ENCODE measurements at places on chromosomes 11 and 22.

DNA sequence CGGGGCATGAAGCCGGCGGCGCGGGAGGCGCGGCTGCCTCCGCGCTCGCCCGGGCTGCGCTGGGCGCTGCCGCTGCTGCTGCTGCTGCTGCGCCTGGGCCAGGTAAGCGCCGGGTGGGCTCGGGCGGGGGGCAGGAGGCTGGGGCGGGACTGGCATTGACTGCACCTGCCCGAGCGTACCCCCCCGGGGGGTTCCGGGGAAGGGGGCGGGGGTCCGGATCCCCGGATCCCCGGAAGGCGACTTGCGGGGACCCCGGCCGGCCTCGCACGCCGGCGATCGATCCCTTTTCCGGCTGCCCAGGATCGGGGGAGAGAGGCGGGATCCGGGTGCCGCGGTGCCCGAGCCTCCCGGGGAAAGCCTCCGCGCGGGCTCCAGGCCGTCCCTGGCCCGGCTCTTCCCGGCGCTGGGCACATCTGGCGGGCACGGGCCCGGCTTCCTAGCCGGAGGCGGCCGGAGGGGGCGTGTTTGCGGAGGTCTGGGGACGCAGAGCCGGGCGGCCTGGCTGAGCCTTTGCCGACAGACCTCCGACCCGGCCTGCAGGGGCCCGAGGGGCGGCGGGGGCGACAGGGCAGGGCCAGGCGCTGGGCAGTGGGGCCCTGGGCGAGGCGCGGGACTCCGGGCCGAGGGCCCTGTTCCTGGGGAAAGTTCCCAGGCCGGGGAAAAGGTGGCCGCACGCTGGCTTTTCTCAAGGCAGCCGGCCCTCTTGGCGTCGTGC is 705 bp downstream of the PTPRJ start:
- peak; percentile 66 for DNase-seq

DNA sequence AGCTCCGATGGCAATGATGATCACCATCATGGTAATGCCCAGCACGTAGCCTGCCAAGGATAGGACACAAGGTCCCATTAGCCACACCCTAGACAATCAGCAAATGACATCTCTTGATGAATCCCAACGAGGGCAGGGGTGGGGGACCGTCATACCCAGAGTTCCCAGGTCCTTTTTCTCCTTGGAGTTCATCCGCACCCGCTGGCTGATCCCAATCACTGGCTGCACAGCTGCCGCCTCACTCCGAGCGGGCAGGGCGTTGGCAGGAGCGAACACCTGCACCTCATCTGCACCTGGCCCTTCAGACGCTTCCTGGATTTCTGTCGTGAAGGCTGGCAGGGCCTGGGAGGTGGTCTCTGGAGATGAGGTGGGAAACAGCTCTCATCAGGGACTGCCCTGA is 2.9 kb downstream of the PIK3IP1 start:
- DNase-seq: no peak

DNA sequence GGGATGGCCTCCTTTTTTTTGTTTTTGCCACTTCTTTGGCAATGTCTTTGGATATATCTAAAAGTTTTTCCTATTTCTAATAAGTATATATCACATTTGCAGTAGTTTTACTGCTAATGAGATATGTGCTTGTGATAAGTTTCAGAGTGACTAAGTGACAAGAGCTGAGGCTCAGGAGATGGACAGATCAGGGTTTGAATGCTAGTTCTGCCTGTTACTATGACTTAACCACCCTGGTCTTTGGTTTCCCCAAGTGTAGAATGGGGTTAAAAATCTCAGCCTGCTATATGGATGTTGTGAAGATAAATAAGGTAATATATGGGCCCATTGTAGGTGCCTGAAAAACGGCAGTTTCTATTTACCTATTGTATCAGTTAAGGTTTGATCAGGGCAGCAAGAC is 9.1 kb upstream of the MICAL2 start:
- no peak for DNase-seq

GRCh38 chr11:125625225-125625629 is 264 bp downstream of the CHEK1 start:
- peak; percentile 78 for DNase-seq

GRCh38 chr11:133966172-133966651 is 9.4 kb upstream of the IGSF9B start:
- DNase-seq: no peak

DNA sequence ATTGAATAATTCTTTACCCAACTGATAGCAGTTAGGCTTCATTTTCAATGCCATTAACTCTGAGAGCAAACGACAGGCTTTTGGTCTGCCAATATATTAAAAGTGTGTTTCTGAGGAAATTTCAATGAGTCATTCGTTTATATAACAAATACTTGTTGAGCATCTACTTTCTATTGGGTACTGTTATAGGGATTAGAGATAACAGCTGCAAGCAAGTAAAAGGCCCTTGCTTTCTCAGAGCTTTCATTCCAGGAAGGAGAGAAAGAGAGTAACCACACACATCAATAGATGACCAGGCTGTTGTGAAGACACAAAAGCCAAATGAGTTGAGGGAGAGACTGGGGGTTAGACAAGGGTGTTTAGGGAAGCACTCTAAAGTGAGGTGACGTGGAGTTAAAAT is 35.7 kb downstream of the CD44 start:
- DNase-seq: no peak

DNA sequence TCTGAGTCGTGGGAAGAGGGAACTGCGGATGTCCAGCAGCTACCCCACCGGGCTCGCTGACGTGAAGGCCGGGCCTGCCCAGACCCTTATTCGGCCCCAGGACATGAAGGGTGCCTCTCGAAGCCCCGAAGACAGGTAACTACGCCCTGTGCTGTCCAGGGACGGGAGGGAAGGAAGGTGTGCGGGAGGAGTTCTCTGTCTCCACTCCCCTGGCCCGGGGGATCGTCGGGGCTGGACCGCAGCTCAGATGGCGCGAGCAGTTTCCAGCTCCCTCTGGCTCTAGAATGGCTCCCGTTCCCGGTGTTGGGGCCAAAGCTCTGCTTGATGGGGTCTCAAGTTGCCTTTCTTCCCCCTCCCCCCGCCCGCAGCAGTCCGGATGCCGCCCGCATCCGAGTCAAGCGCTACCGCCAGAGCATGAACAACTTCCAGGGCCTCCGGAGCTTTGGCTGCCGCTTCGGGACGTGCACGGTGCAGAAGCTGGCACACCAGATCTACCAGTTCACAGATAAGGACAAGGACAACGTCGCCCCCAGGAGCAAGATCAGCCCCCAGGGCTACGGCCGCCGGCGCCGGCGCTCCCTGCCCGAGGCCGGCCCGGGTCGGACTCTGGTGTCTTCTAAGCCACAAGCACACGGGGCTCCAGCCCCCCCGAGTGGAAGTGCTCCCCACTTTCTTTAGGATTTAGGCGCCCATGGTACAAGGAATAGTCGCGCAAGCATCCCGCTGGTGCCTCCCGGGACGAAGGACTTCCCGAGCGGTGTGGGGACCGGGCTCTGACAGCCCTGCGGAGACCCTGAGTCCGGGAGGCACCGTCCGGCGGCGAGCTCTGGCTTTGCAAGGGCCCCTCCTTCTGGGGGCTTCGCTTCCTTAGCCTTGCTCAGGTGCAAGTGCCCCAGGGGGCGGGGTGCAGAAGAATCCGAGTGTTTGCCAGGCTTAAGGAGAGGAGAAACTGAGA is 1.4 kb downstream of the ADM start:
- peak; percentile 50 for DNase-seq

GRCh38 chr11:130003717-130004001 is 1.0 kb upstream of the PRDM10 start:
- no peak for DNase-seq

DNA sequence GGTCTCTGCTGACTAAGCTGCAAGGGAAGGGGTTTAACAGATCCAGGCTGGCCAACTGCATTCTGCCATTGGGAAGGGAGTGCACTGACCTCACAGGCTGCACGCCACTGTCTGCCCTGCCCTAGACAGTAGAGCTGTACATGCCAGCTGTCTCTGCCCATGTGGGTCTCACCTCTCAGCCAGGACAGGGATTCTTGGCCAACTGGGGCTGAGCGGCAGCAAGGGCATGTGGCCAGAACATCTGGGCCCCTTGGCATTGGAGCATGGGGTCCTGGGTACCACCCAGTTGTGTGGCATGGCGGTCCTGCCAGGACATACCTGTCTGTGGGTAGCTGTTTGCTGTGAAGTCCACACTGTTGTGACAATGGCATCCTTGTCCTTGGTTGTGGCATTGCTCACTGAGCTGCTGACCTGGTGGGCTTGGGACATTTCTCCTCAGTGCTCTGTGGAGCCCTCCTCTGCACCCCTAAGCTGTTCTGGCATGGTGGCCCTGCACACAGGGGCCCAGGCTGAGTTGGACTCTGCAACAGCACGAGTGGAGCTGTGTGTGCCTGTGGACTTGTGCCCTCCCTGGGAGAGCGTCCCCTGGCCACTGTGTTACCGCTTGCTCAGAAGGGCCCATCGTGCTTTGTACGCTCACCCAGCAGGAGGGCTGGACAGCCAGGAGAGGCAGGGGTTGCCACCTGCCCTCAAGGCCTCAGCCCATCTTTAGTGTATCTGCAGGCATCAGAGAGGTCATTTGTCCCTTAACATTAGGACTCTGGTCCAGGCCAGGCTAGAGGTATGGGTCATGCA is 46.7 kb downstream of the MED15 start:
- DNase-seq: no peak

DNA sequence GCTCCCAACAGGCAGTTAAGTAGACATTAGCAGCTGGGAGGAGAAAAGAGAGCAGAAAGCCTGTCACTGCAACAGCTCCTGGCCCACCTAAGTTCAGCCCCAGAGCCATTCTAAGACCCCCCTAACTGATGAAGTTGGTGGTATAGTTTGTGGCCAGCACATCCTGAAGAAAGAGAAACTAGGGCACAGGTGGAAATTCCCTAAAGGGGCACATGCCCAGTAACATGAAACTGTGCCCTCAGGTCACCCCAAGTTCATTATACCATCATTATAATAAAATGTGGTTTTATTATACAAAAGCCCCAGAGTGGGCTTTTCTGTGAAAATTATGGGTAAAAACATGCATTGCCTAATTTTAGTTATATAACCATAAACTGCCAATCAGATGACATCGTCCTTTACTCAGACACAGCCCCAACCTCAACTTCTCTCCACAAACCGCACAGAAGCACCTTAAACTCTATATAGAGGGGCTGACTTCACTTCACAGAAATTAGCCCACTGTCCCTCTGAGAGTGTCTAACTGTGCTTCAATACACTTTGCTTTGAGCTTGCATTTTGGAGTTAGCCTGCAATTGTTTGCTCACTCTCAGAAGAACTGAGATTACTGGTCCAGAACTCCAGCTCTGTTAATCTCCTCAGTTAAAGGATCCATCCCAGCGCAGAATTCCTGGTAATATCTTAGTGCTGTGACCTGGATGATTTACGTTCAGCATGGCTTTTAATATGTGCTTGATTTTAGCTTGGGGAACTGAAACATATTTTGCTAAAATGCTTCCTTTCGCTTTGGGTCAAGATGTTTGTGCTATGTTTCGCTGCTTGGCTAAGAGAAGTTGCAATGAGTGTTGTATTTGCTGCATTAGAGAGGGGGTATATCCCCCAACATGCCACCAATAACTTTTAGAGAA is 1.8 kb upstream of the APOL3 start:
- DNase-seq: no peak

DNA sequence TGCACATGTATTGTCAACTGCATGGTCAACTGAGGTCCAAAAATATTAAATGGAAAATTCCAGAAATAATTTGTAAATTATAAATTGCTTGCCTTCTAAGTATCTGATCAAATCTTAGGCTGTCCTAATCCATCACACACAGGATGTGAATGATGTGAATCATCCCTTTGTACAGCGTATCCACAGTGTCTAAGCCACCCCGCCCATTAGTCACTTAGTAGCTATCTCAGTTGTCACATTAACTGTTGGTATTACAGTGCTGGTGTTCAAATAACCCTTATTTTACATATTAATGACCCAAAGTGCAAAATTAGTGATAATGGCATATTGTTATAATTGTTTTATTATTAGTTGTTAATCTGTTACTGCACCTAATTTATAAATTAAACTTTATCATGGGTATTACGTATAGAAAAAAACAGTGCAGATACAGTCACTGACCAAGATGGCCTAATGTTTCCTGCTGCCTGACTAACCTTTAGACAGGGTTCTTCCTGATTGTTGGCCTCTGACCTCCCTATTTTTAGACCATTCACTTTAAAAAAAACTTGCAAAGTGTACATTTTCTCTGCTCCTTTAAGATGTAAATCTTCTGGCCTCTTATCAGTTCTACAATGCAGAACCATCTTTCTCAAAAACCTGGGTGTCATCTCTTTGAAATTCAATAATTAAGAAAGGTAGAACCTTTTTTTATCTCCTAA is 2.9 kb upstream of the SVIP start:
- no peak for DNase-seq

DNA sequence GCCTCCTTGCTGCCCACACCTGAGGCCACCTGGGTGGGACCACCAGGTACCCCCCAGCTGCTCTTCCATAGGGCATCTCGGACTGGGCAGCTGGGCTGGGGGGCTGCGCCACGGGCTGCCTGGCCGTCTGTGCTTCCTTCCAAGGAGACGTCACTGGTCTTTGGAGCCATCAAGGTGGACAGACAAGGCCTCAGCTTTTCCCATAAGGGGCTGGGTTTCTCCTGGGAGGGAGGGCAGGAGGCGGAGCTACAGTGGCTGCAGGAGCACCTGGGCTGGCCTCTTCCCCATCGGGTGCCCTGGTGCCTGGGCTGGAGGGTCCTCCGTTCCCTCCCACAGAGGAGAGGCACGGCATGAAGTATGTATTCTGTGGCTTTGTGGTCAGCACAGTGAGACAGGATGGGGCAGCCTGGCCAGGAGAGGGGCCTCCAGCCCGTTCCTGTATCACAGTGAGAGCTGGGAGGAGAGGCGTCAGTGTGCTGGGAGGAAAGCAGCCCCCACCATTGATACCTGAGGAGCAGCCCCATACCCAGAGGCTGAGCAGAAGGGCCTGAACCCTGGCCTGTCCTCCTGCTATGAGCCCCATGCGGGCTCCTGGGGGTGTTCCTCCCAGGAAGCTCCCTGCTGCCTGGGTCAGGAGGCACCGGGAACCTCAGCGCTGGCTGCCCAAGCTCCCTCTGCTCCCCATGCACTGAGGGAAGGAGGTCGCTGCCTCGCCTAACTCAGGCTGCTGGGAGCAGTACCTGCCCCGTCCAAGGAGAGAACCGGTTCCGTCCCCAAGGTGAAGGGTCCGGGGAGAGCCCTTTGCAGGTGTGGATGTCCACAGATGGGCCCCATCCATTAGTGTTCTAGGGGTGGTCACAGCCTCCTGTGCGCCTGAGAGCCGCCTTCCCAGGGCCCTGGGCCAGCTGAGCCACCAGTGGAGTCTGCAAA is 1075.0 kb downstream of the BRD1 start:
- DNase-seq: no peak

GRCh38 chr22:46165977-46166376 is 15.7 kb downstream of the PPARA start:
- no peak for DNase-seq

- DNase-seq: no peak
Measured at GRCh38 chr22:29780748-29781676, 13.8 kb downstream of the UQCR10 start.

DNA sequence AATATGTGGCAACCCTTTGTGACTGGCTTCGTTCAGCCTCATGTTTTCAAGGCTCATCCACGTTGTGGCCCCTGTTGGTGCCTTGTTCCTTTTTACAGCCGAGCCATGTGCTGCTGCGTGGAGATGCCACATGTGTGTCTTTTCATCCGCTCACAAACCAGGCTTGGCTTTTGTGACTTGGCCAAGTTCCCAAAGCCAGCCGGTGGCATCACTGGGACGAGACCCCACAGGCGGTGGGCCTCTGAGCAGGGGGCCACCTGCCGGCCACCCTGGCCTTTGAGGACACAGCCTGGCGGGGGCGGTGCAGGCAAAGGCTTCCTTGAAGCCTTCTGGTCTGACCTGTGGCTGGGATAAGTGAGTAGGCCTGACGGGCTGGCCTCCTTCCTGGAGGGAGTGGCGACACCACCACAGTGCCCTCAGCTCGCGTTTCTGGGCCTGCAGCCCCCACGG is 10.5 kb downstream of the GRK2 start:
- DNase-seq: no peak

GRCh38 chr11:121904148-121904547 is 211.9 kb downstream of the BLID start:
- no peak for DNase-seq

Data from thyroid gland (tissue), 4 donors.